ENCODE measurements at places on chromosomes 7 and 10.

- DNase-seq, result no peak
These were observed 82.2 kb upstream of the NAMPT start for GRCh38 chr7:106367018-106367420.

- DNase-seq, result no peak
These were observed 1.0 kb downstream of the ATE1 start for GRCh38 chr10:121926671-121927317.

- DNase-seq, result no peak
These were observed 95.4 kb downstream of the TCF7L2 start for GRCh38 chr10:113045147-113046055.

GRCh38 chr7:155993420-155994278, 181.4 kb upstream of the SHH start:
- no peak for DNase-seq

- no peak for DNase-seq
These were observed 227.2 kb upstream of the KLF14 start for GRCh38 chr7:130961128-130961601.

DNA sequence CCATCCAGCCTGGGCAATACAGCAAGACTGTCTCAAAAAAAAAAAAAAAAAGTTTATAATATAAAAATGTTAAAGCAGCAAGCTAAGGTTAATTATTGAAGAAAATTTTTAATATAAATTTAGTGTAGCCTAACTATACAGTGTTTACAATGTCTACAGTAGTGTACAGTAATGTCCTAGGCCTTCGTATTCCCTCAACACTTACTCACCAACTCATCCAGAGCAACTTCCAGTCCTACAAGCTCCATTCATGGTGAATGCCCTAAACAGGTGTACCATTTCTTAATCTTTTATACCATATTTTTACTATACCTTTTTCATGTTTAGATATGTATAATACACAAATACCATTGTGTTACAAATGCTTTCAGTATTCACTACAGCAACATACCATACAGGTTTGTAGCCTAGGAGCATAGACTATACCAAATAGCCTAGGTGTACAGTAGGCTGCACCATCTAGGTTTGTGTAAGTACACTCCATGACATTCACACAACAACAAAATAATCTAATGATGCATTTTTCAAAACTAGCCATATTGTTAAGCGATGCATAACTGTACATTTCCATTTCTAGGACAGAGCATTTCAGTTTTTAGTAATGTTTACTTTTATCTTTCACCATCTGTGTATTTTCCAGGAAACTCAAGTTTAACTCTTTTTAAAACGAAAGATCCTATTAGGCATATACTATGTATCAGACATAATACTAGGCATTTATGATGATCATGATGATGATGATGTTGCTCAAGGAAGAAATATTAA, 43.3 kb downstream of the CNOT4 start:
- no peak for DNase-seq

DNA sequence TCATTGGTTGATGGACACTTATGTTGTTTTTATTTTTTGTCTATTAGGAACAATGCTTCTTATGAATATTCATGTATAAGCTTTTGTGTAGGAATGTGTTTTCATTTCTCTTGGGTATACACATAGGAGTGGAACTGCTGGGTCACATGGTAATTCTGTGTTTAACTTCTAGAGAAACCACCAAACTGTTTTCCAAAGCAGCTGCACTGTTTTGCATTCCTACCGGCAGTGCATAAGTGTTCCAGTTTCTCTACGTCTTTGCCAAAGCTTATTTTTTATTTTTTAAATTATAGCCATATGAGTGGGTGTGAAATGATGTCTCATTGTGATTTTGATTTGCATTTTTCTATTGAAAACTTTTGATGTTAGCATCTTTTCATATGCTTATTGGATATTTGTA, 51.3 kb downstream of the ADK start:
- DNase-seq, result no peak
